Neural progenitor cell (in vitro differentiated cells): ENCODE measurements at places on chromosomes 1 and 21.

- H3K27me3 ChIP-seq: no peaks in the 10 kb centered on the region
- no peak overlapping the region for H3K4me3 ChIP-seq
- DNase-seq: peak; percentile 83
- H3K36me3 ChIP-seq: no peaks in the 10 kb centered on the region
- no peak overlapping the region for H3K27ac ChIP-seq
These were observed 65.9 kb downstream of the NDUFS5 start for GRCh38 chr1:39091845-39092645.

GRCh38 chr1:234226113-234226818 lies 147.0 kb upstream of the COA6 start:
- peak; percentile 43 for DNase-seq
- H3K36me3 ChIP-seq: no peaks in the 10 kb centered on the region
- H3K27ac ChIP-seq: no peak overlapping the region

GRCh38 chr1:65505547-65506300 lies 85.3 kb downstream of the LEPR start:
- DNase-seq: no peak
- H3K27me3 ChIP-seq: no peaks in the 10 kb centered on the region
- H3K4me1 ChIP-seq: no peaks in the 10 kb centered on the region
- H3K4me3 ChIP-seq: no peak overlapping the region
- no peaks in the 10 kb centered on the region for H3K36me3 ChIP-seq

- no peak overlapping the region for H3K27ac ChIP-seq
- H3K27me3 ChIP-seq: no peaks in the 10 kb centered on the region
- H3K4me1 ChIP-seq: peaks cover 17% of the 10 kb centered on the region
- no peak for DNase-seq
- H3K36me3 ChIP-seq: no peaks in the 10 kb centered on the region
These were observed 49.3 kb downstream of the RAB3GAP2 start for GRCh38 chr1:220222939-220223338.

DNA sequence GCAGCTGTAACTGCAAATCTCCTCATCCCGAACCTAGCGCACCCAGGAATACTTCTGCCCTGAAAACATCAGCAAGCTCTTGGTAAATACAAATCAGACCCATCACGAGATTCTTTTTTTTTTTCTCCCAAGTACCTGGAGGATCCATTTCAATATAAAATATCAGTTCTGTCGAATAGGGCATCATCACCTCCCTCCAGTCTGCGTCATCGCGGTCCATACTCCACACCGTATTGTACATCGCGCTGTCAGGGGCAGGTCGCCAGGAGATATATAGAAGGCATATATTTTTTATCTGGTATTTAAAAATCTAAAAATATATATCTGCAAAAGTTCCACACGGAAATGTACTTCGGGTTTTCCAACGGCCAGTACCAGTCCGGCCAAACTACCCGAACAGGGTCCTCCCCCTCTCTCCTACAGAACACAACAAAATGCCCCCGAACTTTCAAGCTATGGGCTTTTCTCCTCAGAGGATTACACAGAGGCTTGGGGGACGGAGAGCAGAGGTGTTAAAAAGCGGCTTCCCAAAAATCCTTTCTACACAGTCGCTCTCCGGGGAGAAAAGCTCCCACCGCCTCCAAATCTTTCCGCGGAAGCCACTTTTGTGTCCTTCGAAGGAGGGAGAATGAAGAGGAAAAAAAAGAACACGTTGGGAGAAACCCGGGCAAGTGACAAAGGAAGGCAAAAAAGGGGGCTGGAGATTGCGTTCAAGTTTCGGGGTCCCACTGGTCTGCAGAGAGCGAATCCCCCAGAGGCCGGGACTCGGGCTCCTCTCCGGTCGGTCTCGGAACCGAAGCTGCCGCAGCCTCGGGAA lies 509 bp downstream of the PIK3R3 start:
- H3K27me3 ChIP-seq: no peaks in the 10 kb centered on the region
- H3K27ac ChIP-seq: peak overlapping the region; percentile 100
- peak overlapping the region; percentile 95 for H3K4me3 ChIP-seq
- peaks cover 5% of the 10 kb centered on the region for H3K36me3 ChIP-seq
- peaks cover 43% of the 10 kb centered on the region for H3K4me1 ChIP-seq

DNA sequence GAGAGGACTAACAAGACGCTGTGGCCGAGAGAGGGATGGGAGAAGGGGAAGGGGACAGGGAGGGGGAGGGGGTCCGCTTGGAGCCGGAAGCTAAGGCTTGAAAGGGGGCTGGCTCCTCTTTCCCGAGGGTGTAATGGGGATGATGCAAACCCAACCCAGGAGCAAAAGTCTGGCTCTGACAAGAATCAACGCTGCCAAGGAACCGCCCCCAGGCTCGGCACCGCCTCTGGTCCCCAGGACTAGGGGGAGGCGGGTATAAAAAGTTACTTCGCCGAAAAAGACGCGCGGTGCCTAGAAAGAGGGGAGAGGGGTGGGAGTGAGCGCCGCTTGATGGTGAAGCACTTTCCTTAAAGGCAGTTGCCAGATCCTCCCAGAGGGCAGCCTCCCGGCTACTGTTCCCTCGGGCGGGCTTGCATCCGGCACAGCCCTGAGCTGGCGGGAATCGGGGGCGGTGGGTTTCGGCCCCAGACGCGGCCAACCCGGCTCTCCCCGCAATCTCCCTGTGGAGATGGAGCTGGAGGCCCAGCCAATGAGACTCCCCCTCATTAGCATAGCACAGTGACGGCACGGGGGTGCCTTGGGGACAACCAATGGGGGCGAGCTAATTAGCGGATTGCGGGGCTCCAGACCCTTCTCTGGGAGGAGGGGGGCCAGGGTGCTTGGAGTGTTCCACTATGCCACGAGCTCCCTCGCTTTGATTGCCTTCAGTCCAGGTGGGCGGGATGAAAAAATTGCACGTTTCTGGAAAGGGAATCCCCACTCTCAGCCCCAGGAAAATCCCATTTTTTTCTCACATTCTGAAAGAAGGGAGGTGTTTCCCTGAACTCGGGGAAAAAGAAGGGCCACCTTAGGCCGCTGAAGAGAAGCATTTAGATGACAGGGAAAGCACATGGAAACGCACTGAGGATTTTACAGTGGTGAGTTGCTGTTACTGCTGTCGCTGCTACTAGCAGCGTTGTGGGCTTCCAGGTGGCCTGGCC lies at the start of gene KCNT2:
Gene KCNT2 (minus strand): TSS at position 51 of the 980 bp plus-strand sequence. CDS start 131 bp downstream, outside the sequence.
- peak within 1 kb of the TSS; percentile 95 for H3K27ac ChIP-seq
- DNase-seq: peak; percentile 97
- no peaks in the 10 kb centered on the region for H3K27me3 ChIP-seq
- H3K4me1 ChIP-seq: peaks cover 27% of the 10 kb centered on the region

GRCh38 chr1:26067432-26067911 lies at the start of gene TRIM63:
TRIM63 (minus strand) TSS chr1:26067630; CDS start chr1:26067494, 136 bp downstream.
- H3K4me3 ChIP-seq: no peak within 1 kb of the TSS
- no peak within 1 kb of the TSS for H3K27ac ChIP-seq
